Left kidney (tissue), 8 donors: ENCODE measurements at places on chromosomes 5 and 9. TPM values are rescaled to one million over a fixed set of nuclear protein-coding genes. Genes with fewer than 3 reads are reported as not detected.

DNA sequence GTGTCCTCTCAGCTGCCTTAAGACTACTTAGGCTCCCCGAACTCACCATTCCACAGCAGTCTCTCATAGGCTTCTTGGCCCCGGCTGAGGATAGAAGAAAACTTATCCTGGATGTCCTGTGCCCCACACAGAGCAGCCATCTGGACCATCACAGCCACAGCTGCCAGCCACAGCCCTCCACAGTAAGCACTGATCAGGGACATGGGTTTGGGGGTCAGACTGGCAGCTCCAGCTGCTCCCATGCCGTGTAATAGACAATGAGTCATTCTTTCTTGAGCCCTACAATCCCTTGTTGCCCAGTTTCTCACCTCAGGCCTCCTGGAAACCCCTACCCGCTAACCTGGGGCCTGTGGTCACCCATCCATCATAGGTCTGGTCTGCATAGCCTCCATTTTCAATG lies 5.7 kb downstream of the CREB3 start:
- no peak for DNase-seq

DNA sequence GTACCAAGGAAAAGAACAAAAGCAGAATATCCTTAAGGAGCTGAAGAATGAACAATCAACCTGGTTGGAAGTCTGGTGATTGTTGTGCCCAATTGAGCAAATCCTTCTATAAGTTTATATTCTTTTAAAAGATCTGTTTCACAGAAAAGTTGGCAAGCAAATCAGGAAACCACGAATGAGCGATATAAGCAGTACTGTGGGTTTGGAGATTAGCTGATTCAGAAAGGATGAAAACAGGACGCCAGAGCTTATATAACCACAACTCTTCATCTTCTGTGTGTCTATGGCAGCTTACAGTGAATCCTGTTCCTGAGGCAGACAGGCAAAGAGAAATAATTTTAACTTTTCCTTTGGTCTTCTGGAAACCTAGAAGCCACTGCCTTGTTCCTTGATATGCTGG lies 61.7 kb downstream of the SLC38A9 start:
- no peak for DNase-seq

DNA sequence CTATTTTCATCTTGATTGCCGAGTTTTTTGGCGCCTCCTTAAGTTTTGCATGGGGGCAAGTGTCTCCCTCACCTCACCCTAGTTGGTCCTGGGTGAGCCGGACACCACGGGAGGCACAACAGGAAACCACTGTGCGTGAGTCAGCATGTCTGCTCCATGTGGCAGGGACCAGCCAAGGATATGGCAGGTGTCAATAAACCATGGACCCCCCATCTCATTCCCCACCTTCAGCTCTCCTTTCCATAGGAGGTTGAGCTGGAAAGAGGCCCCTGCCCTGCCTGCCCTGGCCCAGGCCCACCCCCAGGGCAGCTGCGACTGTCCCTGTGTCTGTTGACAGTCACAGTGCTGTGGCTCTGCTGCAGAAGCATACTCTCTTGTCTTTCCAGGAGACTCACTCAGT lies 3.1 kb downstream of the SPACA9 start:
- DNase-seq: no peak

DNA sequence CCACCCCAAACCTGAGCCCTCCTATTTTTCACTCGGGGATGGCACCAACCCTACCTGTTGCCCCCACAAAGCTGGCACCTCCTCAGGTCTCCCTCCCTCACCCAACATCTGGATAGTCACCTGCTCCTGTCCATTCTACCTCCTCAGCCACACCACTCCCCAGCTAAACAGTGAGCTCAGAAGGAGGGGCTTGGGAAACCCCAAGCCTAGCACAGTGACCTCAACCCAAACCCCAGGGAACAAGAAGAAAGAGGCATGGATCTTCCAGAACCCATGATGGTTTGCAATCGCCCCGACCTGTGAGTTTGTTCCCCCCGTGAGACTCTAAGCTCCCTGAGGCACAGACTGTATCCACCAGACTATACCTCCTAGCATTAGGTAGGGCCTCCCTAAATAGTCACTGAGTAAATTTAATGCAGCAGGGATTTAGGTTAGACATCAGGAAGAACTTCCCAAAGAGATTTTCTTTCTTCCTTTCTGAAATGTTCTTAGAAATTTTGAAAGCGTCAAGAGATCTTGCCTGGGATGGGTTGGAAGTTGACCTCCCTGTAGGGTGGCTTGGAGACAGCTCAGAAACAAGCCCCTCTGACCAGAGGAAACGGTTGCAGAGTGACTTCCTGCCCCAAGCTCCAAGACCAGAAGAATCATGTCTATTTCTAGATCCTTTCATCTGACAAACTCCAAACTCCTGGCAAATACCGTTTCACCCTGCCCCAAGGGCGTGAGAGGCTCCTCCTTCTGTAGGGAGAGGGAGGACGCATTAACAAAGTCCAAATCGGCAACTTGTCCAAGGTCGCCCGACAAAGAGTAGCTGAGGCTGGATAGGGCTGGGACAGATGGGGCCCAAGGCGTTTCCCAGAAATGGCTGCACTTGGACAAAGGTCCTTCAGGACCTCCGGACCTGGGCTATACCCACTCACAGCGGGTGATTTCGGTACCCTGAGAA lies 4.1 kb downstream of the FIBCD1 start:
- no peak for DNase-seq

DNA sequence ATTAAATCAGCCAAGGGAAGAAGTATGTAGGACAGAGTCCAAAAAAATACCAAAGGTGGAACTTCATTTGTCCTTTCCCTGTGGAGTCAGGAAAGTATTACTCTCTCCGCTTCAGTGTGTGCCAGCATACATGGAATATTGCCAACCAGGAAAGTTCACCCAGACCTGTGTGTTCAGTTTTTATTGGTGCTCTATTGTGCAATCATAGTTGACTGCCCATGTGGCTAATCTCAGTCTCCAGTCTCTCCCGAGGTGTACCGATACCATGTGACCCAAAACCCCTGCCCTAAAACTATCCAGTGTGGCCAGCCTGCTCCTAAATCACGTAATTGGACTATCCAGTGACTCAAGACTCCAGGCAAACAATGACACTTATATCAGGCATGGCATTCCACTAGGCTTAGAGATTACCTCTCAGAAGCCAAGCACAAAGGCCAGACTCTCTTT lies 38.8 kb downstream of the NFX1 start:
- peak; percentile 14 for DNase-seq

- no peak for DNase-seq
Measured at GRCh38 chr5:16520841-16521240, 55.2 kb upstream of the ZNF622 start.

DNA sequence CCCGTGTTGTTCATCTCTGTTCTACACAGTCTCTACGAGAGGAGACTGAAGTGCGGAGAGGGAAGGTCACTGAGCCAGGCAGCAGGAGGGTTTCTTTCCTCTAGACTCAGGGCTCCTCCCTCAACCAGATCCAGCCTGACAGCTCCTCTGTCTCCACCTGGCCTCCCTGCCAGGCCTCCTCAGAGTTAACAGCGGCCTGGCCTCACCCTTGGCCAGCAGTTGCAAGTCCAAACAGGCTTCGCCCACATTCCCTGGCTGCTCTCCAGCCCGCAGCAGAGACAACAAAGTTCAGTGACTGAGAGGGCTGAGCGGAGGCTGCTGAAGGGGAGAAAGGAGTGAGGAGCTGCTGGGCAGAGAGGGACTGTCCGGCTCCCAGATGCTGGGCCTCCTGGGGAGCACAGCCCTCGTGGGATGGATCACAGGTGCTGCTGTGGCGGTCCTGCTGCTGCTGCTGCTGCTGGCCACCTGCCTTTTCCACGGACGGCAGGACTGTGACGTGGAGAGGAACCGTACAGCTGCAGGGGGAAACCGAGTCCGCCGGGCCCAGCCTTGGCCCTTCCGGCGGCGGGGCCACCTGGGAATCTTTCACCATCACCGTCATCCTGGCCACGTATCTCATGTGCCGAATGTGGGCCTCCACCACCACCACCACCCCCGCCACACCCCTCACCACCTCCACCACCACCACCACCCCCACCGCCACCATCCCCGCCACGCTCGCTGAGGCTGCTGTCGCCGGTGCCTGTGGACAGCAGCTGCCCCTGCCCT lies at the start of gene HRCT1:
TSS of gene HRCT1 (plus strand) at position 291 of the 768 bp plus-strand sequence. CDS start at position 377, 86 bp downstream.
- DNase-seq: no peak

DNA sequence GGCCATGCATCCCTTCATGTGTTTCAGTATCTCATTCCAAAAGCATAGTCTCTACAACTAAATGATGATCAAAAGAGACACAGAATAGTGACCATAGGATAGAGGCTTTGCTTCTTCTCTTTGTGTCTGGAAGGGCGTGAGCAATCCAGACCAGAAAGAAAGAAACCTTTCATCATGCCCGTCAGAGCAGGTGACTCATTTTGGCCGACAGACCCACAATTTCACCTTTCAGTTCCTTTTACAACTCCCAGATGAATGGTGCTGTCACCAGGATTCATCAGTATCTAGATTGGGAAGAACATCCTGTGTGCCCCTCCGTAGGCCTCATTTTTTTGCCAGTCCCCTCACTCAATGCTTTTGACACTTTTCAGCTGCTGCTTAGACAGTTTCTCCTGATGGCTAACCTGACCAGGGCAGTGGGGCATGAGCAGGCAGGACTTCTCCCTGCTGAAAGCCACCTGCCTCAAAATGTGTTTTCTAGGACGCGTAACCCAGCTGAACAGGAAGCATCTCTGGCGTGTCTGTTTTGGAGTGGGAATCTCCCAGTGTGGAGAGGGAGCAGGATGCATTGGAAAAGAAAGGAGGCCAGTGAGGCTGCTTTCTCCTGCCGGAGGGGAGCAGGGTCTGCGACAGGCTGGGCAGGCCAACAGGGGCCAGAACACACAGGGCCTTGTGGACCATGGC lies 21.2 kb downstream of the ABLIM3 start:
- DNase-seq: no peak

DNA sequence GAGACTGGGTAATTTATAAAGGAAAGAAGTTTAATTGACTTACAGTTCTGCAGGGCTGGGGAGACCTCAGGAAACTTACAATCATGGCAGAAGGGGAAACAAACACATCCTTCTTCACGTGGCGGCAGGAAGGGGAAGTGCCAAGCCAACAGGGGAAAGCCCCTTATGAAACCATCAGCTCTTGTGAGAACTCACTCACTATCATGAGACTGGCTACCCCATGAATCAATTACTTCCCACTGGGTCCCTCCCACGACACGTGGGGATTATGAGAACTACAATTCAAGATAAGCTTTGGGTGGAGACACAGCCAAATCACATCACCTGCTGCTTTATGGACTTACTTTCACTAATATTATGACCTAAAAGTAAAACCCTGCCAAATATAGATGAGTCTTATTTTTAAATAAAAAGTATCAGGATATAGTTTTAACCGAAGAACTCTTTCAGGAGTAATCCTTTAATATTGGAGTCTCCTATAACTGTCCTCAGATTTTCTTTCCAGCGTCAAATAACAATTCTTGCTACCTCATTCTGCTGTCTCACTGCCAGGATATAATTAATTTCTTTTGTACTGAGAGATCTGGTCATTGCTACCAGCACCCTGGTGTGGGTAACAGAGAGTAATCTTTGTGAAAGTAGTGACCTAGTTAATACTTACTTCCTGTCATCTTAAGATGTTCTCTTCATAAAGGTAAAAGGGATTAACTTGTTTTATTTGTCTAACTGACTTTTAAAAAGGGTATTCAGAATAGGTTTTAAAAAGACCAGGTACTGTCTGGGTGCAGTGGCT lies 68.6 kb downstream of the NLN start:
- DNase-seq: no peak

- DNase-seq: no peak
Measured at GRCh38 chr5:4197151-4197550, 601.5 kb downstream of the IRX1 start.

DNA sequence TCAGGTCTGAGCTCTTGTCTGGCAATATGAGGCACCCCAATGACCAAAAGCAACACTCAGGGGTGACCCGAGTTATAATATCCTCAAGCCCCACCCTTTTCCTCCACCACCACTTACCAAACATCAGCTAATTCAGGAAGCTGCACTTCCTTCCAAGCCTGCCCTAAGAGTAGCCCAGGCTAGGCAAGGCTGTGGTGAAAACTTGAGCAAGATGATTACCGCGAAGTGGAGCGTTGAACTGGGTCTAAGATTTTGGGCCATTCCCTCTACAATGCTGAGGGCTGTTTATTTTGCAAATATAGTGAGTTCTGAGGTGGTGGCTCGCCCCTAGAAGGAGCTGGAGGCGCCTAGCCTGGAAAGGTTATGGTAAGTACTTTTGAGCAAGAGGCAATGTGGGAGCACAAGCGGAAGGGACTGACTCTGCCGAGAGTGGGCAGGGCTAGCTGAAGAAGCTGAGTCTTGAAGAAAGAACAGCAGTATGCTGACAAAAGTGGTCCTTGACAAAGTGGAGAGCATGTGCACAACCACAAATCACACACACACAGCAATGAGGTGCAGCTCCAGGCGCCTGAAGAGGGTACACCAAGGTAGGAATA lies at the start of gene HK3:
TSS of gene HK3 (minus strand) at position 51 of the 596 bp plus-strand sequence. CDS start 3,187 bp downstream, outside the sequence.
- no peak for DNase-seq

DNA sequence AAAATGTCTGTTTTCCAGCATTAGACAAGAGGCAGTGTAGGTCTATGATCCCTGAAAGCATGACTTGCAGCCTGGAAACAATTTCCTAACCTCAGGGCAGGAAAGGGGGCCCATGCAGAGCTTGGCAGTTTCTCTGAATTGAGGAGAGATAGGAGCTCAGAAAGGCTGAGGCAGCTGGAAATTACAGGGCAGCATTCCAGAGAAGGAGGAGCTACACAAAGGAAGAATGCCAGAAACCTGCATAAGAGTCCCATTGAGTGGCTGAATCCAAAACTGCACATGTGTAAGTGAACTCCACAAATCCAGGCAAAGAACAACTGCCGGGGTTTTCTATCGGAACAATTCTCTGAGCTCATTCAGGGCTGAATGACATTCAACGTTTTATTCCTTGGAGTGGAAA lies 346.8 kb downstream of the PIK3R1 start:
- peak; percentile 67 for DNase-seq

GRCh38 chr9:80294955-80295354 lies 723.2 kb downstream of the TLE4 start:
- no peak for DNase-seq

DNA sequence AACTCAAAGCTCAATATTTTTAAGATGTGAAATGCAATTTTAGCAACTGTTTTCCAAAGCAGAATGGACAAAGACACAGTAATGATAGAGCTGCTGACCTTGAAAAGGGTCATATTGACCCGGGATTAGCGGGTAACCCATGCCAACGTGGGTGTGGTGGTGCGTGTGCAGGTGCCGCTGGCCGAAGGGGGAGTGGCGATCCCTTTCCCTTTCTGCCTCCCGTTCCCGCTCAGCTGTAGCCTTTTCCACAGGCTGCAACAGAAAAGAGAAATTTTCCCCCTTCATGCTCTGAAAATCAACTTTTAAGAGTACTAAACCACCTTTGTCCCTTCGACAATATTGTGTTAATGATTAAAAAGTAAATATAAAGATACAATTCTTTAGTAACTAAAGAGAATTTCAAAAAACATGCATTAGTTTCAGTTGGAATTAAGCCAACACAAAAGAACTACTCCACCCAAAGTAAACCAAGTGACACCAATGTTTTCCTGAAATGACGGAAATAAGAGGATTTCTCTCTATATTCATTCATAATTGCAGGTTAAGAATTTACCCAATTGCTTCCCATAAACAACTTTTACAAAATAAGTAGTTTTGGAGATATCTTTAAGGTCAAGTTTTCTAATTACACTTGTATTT lies 105.2 kb downstream of the ZNF608 start:
- DNase-seq: no peak

GRCh38 chr5:157484768-157485167 lies 24.8 kb downstream of the NIPAL4 start:
- no peak for DNase-seq

- DNase-seq: no peak
Measured at GRCh38 chr5:125194883-125195282, 448.4 kb upstream of the ZNF608 start.

Gene SRA1
- 27.2 TPM for polyA plus RNA-seq

Gene LECT2
- 5.2 TPM for polyA plus RNA-seq

Gene FCN2
- polyA plus RNA-seq: 0.48 TPM

Gene ACTBL2
- polyA plus RNA-seq: not detected

Gene PDZD2
- polyA plus RNA-seq: 22.1 TPM

Gene PTGDS
- polyA plus RNA-seq: 61.3 TPM

Gene TLX3
- not detected for polyA plus RNA-seq

Gene GEMIN5
- polyA plus RNA-seq: 22.5 TPM
